ENCODE measurements at places on chromosomes 5 and 9. TPM values are rescaled to one million over a fixed set of nuclear protein-coding genes. Genes with fewer than 3 reads are reported as not detected.

GRCh38 chr9:27766073-27766835, 193.0 kb upstream of the C9orf72 start:
- H3K4me3 ChIP-seq: no peak overlapping the region
- H3K27me3 ChIP-seq: no peaks in the 10 kb centered on the region
- H3K36me3 ChIP-seq: no peaks in the 10 kb centered on the region
- no peak for DNase-seq
- no peaks in the 10 kb centered on the region for H3K4me1 ChIP-seq

DNA sequence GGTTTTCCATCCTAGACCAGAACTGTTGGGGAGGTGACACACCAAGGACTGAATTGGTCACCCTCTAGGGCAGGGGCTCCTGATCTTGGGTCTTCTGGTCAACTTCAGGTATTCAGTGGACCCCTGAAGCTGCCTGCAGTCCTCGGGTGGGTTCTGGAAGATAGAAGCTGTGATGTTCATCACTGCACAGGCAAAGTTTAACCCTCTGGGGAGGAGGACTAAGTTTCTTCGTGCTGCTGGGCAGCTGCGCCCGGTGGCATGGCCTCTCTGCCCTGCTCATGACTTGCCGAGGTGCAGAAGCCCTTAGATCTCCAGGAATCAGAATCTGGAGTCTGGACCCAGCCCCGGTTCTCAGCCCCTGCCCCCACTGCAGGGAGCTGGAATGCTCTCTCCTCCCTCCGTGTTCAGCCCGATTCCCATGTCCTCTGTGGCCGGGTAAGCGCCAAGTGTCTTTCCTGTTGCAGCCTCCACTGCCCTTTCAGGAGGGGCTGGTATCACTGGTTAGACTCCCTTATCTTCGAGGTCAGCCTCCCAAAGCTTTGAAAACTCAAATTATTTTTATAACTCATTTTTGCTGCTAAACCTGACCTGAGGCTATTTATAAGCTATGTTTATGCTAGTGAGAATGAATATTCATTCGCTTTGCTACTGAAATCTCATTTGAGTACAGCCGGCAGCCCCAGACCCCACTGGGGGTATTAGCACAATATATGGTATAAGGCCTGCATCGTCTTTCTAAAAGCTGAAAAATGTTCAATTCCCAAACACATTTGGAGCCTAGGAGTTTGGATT, 1.7 kb downstream of the LAMC3 start:
- DNase-seq: no peak
- H3K27me3 ChIP-seq: no peaks in the 10 kb centered on the region
- H3K4me1 ChIP-seq: peaks cover 5% of the 10 kb centered on the region
- H3K4me3 ChIP-seq: peak overlapping the region; percentile 1
- H3K36me3 ChIP-seq: no peaks in the 10 kb centered on the region

Gene ECSCR
- 18.6 TPM for total RNA-seq

- H3K36me3 ChIP-seq: no peaks in the 10 kb centered on the region
- peaks cover 12% of the 10 kb centered on the region for H3K4me1 ChIP-seq
- peaks cover 23% of the 10 kb centered on the region for H3K27me3 ChIP-seq
- DNase-seq: no peak
- no peak overlapping the region for H3K27ac ChIP-seq
Measured at GRCh38 chr5:107666051-107666655, 4.6 kb downstream of the EFNA5 start.

DNA sequence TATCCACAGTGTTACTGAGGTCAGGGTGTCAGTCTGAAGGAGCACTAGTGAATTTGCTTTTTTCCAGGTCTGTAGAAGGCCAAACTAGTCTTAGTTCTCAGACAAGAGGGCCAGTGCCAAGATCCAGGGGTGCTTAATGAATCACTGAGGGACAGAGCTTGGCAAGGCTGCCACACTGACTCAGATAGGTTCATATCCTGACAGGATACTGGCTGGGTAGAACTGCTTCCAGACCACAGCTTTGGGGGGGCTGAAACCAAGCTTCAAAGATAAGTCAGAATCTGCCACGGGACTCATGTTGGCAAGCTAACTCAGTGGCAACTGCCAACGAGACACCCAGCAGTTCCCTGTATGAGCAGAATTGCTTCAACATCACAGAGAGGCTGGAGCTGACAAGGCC, 1125.4 kb downstream of the EFNA5 start:
- H3K4me3 ChIP-seq: no peak overlapping the region
- no peak for DNase-seq
- H3K4me1 ChIP-seq: no peaks in the 10 kb centered on the region
- no peak overlapping the region for H3K27ac ChIP-seq
- H3K27me3 ChIP-seq: no peaks in the 10 kb centered on the region

DNA sequence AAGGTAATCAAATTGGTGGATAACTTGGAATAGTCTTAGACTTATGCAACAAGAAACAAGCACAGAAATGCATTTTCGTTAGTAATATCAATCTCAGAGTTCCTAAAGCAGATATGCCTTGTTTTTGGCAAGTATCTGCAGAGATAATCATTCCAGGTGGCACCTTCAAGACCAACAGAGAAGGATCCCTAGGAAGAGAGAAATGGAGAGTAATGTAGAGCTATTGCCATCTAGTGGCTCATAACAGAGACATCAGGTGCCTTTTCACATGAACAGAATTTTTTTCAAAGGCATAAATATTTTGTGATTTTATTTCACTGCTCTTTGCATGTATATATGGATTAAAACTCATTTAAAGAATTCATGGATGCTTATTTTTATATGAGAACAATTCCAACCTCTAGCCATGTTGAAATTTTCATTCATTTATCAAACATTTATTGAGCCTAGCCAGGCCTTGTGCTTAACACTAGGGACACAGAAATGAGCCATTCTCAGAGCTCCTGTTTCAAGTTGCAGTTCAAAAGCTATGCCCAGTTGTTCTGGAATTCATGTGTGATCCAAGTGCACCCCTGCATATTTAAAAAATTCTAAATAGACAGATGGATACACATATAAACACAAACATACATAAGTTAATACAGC, 117.5 kb upstream of the OR13F1 start:
- H3K36me3 ChIP-seq: no peaks in the 10 kb centered on the region
- peaks cover 3% of the 10 kb centered on the region for H3K27me3 ChIP-seq
- no peak overlapping the region for H3K27ac ChIP-seq
- no peaks in the 10 kb centered on the region for H3K4me1 ChIP-seq

DNA sequence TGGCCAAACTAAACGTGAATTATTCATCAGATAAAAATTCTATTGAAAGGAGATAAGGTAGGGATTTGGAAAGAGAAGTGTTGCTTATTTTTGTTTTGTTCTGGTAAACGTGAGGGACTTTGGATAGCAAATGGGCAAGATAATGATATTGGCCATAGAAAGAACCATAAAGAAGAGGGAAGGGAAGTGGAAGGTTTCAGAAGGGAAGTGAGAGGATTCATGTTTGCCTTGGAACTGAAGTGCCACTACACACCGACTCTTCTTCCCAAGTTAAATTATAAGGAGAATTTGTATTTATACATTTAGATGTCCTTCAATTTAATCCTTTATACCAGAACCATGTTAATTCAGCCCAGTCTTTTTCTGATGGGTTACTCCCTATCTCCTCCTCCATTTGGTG, 42.1 kb upstream of the TAF11L2 start:
- no peaks in the 10 kb centered on the region for H3K27me3 ChIP-seq
- no peaks in the 10 kb centered on the region for H3K36me3 ChIP-seq
- H3K27ac ChIP-seq: peak overlapping the region; percentile 47
- H3K4me3 ChIP-seq: no peak overlapping the region

Gene DPM2
- total RNA-seq: 31.3 TPM

GRCh38 chr5:127650649-127651048, 1.8 kb downstream of the CTXN3 start:
- H3K27me3 ChIP-seq: no peaks in the 10 kb centered on the region
- no peak for DNase-seq
- H3K4me3 ChIP-seq: no peak overlapping the region
- no peaks in the 10 kb centered on the region for H3K36me3 ChIP-seq

Gene CLINT1
- 102 TPM for total RNA-seq

Gene KCNIP1
- 9.0 TPM for total RNA-seq

GRCh38 chr9:76475686-76476085, 16.7 kb downstream of the GCNT1 start:
- no peaks in the 10 kb centered on the region for H3K36me3 ChIP-seq
- peak overlapping the region; percentile 81 for H3K27ac ChIP-seq
- H3K27me3 ChIP-seq: no peaks in the 10 kb centered on the region
- no peak for DNase-seq
- H3K4me3 ChIP-seq: no peak overlapping the region

Gene HBEGF
- 8.9 TPM for total RNA-seq

- peak; percentile 90 for DNase-seq
- H3K27me3 ChIP-seq: no peaks in the 10 kb centered on the region
- peaks cover 16% of the 10 kb centered on the region for H3K4me1 ChIP-seq
- H3K27ac ChIP-seq: no peak overlapping the region
- peaks cover 12% of the 10 kb centered on the region for H3K36me3 ChIP-seq
Measured at GRCh38 chr9:126499005-126499910, 114.5 kb upstream of the LMX1B start.

- H3K27ac ChIP-seq: no peak overlapping the region
- no peaks in the 10 kb centered on the region for H3K4me1 ChIP-seq
- H3K36me3 ChIP-seq: peaks cover 77% of the 10 kb centered on the region
- DNase-seq: peak; percentile 88
- no peaks in the 10 kb centered on the region for H3K27me3 ChIP-seq
Measured at GRCh38 chr9:130701059-130702022, 7.8 kb downstream of the EXOSC2 start.

- H3K4me1 ChIP-seq: no peaks in the 10 kb centered on the region
- H3K36me3 ChIP-seq: no peaks in the 10 kb centered on the region
Measured at GRCh38 chr5:167916261-167916691, 375.2 kb upstream of the WWC1 start.

DNA sequence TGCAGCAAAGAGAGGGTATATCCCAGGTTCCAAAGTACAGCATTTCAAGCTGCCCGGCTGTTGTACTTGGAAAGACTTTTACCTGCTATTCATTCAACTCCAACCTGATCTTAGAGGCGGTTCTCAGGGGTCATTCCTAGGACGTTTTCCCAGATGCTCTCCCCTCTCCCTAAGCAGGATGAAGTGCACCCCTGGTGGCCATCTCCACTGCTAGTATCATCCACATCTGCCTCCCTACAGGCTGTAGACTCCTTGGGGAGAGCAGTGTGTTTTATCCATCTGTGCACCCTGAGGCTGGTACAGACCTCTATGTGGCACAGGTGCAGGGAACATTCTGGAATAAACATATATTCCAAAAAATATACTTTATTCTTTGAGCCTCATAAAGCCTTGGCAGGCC, 56.8 kb downstream of the PTPN3 start:
- H3K4me1 ChIP-seq: peaks cover 21% of the 10 kb centered on the region
- no peak overlapping the region for H3K27ac ChIP-seq
- DNase-seq: no peak
- no peaks in the 10 kb centered on the region for H3K36me3 ChIP-seq
- no peak overlapping the region for H3K4me3 ChIP-seq

DNA sequence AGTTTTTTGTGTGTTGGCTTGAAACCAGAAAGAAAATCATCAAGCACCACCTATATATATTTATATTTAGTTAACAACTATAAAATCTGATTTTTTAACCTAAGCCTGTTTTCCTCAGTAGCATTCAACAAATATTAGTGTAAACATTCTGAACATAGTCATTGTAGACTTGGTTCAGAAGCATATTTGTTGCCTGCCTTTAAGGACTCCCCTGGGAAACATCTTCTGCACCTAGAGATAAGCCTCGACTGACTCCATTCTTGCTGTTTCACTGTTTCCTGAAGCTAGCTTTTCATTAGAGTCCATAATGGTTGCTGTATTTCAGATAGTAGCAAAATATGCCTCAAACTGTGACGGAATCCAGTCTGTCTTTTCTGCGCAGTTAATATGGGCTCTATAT, 123.5 kb downstream of the TRIO start:
- H3K27me3 ChIP-seq: no peaks in the 10 kb centered on the region
- H3K36me3 ChIP-seq: no peaks in the 10 kb centered on the region
- H3K27ac ChIP-seq: no peak overlapping the region
- H3K4me1 ChIP-seq: peaks cover 60% of the 10 kb centered on the region

GRCh38 chr9:33687779-33688178, 107.6 kb upstream of the PRSS3 start:
- no peaks in the 10 kb centered on the region for H3K36me3 ChIP-seq
- no peak for DNase-seq
- H3K27me3 ChIP-seq: peaks cover 4% of the 10 kb centered on the region
- H3K4me1 ChIP-seq: peaks cover 5% of the 10 kb centered on the region
- H3K4me3 ChIP-seq: no peak overlapping the region
- H3K27ac ChIP-seq: no peak overlapping the region

Gene DAPK1
- 124 TPM for total RNA-seq

- no peak overlapping the region for H3K27ac ChIP-seq
- H3K4me3 ChIP-seq: peak overlapping the region; percentile 77
- H3K36me3 ChIP-seq: no peaks in the 10 kb centered on the region
Measured at GRCh38 chr9:127225801-127226625, 38.6 kb upstream of the GARNL3 start.

- no peak overlapping the region for H3K4me3 ChIP-seq
- peaks cover 3% of the 10 kb centered on the region for H3K36me3 ChIP-seq
- DNase-seq: no peak
- peaks cover 74% of the 10 kb centered on the region for H3K4me1 ChIP-seq
Measured at GRCh38 chr5:74633695-74634094, 6.8 kb downstream of the ENC1 start.

- no peak overlapping the region for H3K4me3 ChIP-seq
- no peak for DNase-seq
- H3K27ac ChIP-seq: no peak overlapping the region
- no peaks in the 10 kb centered on the region for H3K4me1 ChIP-seq
- no peaks in the 10 kb centered on the region for H3K27me3 ChIP-seq
- H3K36me3 ChIP-seq: no peaks in the 10 kb centered on the region
Measured at GRCh38 chr9:93223260-93224180, 39.6 kb downstream of the WNK2 start.

GRCh38 chr5:137090721-137091120, 408.4 kb downstream of the SPOCK1 start:
- no peaks in the 10 kb centered on the region for H3K4me1 ChIP-seq
- H3K27ac ChIP-seq: no peak overlapping the region
- no peaks in the 10 kb centered on the region for H3K27me3 ChIP-seq
- H3K4me3 ChIP-seq: no peak overlapping the region
- no peak for DNase-seq
- H3K36me3 ChIP-seq: no peaks in the 10 kb centered on the region

GRCh38 chr9:78577156-78577906, 280.4 kb downstream of the PSAT1 start:
- no peaks in the 10 kb centered on the region for H3K36me3 ChIP-seq
- H3K4me1 ChIP-seq: no peaks in the 10 kb centered on the region
- no peaks in the 10 kb centered on the region for H3K27me3 ChIP-seq
- DNase-seq: no peak
- H3K4me3 ChIP-seq: no peak overlapping the region
